ENCODE measurements at places on chromosomes 7 and 10.

DNA sequence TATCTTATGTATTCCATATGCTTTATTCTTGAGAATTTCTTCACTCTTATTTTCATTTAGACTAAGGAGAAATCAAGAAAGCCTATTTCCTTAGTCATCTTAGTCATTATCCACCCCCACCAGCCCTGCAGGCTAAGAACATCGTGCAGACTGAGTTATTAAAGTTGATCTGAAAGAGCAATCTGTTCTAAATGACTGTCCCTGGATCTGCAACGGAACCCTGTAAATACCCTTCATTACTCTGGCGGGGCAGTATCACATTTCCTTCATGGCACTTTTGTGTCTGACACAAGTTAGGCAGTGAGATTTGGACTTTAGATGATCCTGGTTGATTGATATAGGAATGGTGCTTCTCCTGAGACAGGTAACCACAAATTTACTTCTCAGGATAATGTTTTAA, 3.5 kb upstream of the MYPN start:
- peak; percentile 70 for DNase-seq

DNA sequence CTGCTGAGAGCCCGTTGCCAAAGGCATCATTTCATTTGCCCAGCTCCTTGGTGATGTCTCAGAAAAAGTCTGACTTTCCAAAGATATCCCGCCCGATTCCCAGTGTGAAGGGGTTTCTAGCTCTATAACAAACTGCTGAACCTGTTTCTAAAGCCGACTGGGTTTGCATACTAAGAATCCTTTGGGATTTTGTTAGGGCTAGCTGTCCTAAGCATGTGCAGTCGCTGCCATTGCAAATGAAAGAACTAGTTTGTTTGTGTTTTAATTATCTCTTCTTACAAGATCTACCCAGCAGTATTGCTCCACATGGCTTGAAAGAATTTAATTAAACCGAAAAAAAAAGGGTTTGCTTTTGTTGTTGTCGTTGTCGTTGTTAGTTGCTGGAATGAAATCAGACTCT, 476.6 kb downstream of the GATA3 start:
- DNase-seq: no peak

DNA sequence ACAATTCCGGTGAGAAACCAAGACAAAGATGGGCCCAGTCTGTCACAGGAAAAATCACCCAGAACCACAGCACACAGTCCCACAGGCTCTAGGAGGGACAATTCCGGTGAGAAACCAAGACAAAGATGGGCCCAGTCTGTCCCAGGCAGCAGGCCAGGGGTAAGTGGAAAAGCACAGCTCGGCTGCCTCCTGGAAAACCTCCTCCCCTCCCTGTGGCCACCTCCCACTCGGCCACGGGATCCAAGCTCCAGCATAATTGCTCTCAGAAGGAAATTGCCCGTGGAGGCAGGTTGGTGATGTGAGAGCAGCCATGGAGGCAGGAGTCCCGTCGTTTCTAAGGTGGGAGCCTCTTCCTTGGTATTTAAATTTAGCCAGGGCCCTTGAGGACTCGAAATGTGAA, 95.7 kb downstream of the PLXNA4 start:
- DNase-seq: no peak

DNA sequence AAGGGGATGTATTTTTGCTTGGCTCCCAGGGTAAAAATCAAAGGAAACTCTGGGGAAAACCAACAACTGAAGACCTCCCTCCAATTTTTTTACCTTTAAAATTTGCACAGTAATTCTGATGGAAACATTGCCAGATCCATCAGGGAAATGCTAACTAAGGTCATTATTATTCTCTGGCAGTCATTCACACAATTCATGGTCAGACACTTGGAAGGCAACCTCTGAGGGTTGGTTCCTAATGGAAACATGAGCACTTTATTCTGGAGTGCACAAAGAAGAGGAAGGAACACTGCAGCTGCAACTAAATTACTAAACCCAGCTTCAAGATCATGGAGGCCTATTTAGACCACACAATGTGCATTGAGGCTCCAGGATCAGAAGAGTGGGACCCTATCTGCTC, 34.2 kb downstream of the SRI start:
- no peak for DNase-seq

GRCh38 chr10:74063256-74063655, 65.3 kb downstream of the VCL start:
- no peak for DNase-seq

GRCh38 chr7:155756322-155756721, 55.9 kb downstream of the SHH start:
- DNase-seq: no peak

GRCh38 chr7:70267381-70268120, 669.3 kb downstream of the AUTS2 start:
- no peak for DNase-seq

- DNase-seq: peak; percentile 58
Measured at GRCh38 chr7:122887198-122887597, 938 bp upstream of the CADPS2 start.

- peak; percentile 32 for DNase-seq
Measured at GRCh38 chr7:49718760-49719159, 54.7 kb upstream of the VWC2 start.

DNA sequence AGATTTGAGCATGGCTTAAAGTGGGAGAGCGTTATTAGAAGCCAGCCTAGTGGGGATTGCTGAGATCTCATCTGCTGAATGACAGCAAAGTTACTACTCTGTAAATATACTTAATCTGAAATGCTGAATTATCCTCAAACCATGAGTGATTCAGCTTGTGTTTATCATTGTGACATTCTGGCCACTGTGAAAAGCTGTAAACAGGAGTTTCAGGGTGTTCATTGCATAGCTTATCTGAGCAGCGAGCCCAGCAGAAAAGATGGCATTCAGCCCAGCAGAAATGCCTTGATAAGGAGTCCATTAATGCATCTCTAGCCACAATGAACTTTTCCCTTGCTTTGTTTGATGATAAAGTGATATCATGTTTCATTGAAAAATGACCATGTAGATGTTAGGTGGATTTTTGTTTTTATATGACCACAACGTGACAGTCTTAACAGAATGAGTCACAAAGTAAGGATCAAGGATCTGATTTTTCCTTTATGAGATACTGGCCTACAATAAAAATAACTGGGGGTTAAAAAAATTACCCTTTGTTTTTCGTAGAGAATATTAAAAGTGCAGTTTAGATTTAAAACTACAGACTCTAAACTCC, 7.8 kb downstream of the TES start:
- peak; percentile 41 for DNase-seq

DNA sequence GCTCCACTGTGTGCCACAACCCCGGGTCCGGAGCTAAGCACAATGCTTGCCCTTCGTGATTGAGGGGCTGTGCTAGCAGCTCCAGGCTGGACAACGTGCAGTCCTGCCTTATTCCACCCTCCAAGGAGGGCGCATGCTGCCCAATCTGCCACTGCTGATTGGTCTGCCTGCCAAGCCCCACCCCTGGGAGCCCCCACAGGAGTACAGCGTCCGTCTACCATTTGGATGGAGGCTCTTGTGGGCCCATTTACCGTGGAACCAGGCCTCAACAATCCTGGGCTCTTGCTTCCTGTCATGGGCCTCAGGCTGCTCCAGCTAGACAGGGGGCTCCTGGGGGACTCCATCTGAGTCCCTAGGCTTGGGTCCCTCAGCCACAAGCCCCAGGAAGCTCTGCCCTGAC, 173.3 kb downstream of the SLIT1 start:
- DNase-seq: no peak

- DNase-seq: no peak
Measured at GRCh38 chr10:132911786-132912097, 30.6 kb downstream of the CFAP46 start.

GRCh38 chr7:14751461-14751860, 151.1 kb downstream of the DGKB start:
- DNase-seq: no peak

DNA sequence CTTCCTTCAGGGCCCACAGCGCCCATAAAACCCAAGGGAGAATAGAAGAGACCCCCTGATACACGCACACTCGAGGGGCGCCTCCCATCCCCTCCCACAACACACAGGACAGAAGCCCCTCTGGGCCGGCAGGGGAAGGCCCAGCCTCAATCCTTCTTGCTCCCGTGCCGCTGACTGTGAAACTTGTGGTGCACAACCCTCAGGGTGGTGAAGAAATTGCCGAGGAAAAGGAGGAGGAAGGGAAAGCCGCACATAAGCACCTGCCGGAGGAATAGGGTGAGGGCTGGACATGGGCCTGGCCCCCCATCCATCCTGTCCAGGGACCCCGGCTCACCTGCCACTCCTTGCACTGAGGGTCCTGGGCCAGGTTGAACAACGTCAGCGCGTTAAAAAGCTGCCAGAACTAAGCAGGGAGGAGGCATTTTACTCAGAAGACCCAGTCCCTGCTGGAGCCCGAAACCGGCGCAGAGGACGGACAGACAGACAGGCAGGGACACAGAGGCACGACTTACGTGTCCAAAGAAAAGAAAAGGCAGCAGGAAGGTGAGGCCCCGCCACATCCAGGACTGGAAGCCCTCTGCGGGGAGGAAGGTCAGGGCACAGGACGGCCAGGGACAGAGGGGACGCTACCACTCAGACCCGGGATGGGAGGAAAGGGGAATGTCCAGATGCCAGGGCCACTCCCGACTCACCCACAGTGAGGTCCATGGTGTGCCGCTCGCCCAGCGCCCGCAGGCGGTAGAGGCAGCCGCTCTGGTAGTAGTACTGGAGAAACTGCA, 7.2 kb downstream of the TMEM120A start:
- DNase-seq: no peak

DNA sequence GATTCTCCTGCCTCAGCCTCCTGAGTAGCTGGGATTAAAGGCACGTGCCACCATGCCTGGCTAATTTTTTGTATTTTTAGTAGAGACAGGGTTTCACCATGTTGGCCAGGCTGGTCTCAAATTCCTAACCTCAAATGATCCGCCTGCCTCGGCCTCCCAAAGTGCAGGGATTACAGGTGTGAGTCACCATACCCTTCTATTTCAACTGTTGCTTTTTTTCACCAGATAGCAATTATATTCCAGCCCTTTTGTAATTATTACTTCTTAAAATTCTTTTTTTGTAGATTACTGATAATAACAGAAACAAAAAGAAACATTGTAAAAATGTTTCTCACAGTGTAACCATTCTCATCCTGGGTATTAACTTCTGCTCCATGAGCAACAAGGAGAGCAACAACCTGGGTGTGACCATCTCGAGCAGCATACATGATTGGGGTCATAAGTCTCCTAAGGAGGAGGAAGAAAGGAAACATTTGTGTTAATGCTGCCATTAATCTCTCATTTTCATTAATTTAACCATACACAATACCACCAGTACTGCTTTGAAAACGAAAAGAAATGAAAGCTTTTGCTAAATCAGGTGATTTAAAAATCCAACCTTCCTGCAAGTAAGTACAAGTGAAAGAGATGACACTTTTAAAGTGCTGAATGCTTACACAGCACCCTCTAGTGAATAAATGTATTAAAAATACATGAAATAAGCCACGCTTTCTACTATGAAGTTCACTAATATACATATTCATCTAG, 41.8 kb downstream of the ASZ1 start:
- DNase-seq: peak; percentile 31

GRCh38 chr7:149714910-149715471, 58.4 kb downstream of the ZNF467 start:
- peak; percentile 49 for DNase-seq

DNA sequence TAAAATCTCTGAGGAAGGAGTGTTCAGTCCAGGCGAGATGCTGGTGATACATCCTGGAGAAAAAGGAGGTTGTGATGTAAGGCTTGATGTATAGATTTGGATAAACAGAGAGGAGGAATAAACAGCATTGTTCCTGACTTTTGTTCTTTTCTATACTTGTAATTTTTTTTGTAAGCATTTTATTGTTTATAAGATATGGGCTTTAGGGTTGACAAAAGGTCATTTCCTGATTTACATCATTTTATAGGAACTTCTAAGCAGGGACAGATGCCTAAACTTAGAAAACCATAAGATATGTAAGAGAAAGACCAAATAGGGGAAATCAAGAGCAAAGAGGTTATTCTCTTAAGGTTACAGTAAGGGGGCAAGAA, 16.7 kb upstream of the SLC26A4 start:
- no peak for DNase-seq

DNA sequence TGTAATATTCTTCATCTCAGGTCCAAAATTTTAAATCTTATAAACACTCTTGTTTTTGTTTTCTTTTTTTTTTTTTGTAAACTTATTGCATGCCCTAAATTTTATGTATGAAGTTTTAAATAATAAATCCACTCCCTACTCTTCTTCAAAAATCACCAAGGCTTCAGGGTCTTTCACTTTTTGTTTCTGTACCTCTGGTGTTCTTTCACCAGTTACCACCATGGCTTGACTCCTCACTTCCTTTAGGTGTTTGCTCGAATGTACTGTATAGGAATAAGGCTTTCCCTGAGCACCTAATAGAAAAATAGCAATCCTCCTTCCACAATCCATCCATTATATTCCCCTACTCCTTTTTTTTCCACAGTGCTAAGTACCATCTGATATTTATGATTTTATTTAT, 962.8 kb upstream of the POT1 start:
- DNase-seq: no peak

DNA sequence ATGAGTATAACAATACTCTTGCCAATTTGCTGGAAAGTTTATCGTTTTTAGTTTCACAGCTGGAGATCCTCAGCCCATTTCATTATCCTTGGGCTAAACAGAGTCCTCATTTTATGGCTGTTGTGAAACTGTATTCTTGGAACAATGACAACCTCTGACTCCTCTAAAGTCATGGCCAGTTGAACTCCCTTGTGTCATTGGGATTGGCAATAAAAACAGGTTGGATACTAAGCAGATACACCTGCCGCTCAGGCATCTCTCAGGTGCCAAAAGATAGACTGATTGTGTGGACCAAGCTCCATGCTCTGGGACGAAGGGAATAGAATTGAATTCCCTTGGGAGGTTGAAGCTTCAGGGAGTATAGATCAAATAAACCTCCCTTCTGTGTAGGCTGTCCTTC, 182.2 kb downstream of the WDR11 start:
- DNase-seq: no peak
